ENCODE measurements at places on chromosomes 13 and 19. TPM values are rescaled to one million over a fixed set of nuclear protein-coding genes. Genes with fewer than 3 reads are reported as not detected.

- DNase-seq, result no peak
These were observed 376.4 kb upstream of the ZNF507 start for GRCh38 chr19:31969016-31969415.

GRCh38 chr13:102021777-102022176, 380.1 kb downstream of the FGF14 start:
- DNase-seq, result no peak

The FFAR1 gene
- not detected for total RNA-seq

The ZNF541 gene
- not detected for total RNA-seq

DNA sequence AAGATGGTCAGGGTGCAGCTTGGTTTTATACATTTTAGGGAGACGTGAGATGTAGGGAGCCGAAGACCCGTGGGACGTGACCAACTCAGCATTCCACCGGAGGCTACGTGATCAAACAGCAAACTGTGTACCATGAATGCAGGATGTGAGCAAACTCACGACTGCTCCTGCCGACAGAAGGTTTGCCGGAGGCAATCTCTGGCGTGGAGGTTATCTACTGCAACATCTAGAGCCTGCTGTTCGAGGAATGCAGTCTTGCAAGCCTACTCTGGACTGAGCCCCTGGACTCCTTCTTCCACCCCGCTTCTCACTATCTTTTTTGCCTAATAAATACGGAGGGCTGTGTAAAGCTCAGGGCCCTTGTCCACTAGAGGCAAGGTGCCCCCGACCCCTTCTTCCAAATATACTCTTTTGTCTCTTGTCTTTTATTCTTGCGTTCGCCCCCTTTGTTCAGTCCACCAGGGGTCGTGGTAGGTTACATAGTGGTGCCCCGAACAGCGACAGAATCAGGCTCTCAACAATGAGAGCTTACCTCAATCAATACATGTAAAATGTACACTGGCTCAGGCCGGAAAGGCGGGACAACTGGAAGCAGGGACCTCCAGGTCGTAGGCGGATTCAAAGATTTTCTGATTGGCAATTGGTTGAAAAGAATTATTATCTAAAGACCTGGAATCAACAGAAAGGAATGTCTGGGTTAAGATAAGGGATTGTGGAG, 8.9 kb upstream of the OR1I1 start:
- DNase-seq, result peak; percentile 41

GRCh38 chr19:16542045-16542909, at the start of gene CHERP:
CHERP (minus strand) TSS chr19:16542437; CDS start chr19:16542378, 59 bp downstream.
- peak; percentile 92 for DNase-seq

The KIR2DL3 gene
- total RNA-seq, result not detected

- no peak for DNase-seq
These were observed 279.5 kb downstream of the PCDH9 start for GRCh38 chr13:66950666-66951065.

The RUBCNL gene
- total RNA-seq, result 0.94 TPM

GRCh38 chr19:17260842-17261325, 3.7 kb downstream of the USHBP1 start:
- DNase-seq, result peak; percentile 96

The GRIN3B gene
- total RNA-seq, result 1.4 TPM

The EHD2 gene
- 19.7 TPM for total RNA-seq

DNA sequence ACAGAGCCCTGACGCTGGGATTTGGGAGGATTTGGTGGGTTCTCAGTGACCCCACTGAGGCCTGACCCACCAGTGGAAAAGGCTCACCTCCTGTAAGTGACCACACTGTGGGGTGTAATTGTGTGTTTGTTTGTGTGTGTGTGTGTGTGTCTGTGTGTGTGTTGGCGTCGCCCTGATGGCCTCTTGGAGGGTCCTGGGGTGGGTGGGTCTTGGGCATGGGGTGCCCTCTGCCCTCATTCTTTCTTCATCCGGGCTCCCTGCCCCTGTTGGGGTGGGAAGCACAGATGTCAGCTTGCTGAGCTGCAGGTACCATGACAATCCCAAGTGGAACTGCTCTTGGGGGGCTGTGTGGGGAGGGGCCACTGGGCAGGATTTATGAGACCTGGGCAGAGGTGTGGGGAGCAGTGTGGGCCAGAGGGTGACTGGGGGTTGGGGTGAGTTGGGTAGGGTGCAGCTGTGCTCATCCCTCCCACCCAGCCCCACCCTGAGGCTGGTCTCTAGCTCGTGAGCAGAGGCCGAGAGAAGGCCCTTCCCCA, 22.8 kb downstream of the WTIP start:
- DNase-seq, result no peak

DNA sequence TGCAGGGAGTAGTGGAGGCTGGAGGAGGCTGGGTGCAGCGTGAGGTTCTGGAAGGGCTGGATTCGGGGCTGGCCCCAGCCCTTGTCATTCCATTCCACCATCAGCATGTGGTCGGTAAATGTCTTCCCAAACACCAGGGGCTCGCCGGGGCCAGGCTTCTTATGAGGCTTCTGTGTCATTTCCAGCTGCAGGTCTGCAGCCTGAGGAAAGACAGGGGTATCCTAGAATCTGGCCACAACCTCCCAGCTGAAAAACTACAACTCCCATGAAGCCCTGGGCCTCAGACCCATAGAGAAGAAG, 4.4 kb downstream of the BCAT2 start:
- peak; percentile 83 for DNase-seq

The PTGER1 gene
- total RNA-seq, result 0.63 TPM

The MISP3 gene
- total RNA-seq, result 0.72 TPM

DNA sequence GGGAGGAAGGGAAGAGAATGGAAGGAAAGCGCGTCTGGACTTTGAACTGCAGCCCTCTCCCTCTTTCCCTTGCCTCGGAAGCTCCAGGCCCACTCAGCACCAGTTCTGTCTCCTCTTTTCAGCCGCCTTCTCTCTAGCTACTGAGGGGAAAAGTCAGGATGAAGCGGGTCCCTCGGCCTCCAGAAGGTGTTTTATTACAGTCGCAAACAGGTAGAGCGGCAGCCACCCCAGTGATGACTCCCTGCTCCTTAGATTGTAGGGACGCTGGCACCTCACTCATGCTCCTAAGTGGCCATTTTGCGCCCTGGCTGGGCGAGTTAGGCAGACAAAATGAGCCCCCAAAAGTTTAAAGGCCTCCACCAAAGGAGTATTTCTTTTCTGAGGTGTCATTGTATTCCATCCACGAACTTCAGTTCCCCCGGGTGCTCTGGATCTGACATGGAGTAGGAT, 954 bp upstream of the STK24 start:
- DNase-seq, result no peak

The ZNF835 gene
- 0.18 TPM for total RNA-seq

The ALOX5AP gene
- not detected for total RNA-seq

The MEIOSIN gene
- total RNA-seq, result 0.07 TPM

GRCh38 chr19:14614099-14614412, 31.2 kb downstream of the CLEC17A start:
- DNase-seq, result no peak

- no peak for DNase-seq
These were observed 6.3 kb upstream of the KCTD12 start for GRCh38 chr13:76892488-76892887.

The MARK4 gene
- total RNA-seq, result 46.8 TPM

DNA sequence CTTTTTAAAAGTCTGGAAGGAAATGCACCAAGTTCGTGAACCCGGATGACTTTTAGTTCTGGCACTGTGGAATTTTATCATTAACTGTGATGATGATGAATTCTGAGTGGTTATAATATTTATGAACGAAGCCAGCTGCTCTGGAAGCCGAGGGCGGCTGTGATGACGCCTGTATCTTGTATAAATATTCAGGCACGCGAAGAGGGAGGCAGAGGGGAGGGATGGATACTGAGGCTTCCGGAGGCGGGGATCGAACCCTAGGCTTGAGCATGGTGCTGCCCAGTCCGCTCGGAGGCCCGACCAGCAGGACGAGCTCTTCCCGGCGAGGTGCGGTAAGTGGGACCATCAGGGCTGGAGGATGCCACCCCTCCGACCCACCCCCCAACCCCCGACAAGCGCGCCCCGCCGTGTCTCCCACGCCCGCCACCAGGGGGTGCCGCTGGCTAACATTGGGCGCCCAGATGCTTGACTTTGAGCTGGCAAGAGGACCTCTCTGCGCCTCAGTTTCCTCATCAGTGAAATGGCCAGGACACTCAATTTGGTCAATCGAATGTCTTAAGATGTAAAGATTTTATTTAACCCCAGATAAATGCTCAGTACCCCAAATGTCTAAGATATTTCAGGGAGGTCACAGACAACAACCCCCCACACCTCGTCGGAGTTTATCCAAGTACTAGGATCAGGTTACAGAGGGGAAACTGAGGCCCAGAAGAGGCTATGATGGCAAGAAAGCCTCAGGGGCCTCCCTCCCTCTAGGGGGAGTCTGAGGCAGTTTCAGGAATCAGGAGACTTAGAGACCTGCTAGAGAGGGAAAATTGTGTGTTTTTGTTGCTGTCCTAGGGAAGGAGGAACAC, 4.5 kb upstream of the RAB3A start:
- peak; percentile 72 for DNase-seq

DNA sequence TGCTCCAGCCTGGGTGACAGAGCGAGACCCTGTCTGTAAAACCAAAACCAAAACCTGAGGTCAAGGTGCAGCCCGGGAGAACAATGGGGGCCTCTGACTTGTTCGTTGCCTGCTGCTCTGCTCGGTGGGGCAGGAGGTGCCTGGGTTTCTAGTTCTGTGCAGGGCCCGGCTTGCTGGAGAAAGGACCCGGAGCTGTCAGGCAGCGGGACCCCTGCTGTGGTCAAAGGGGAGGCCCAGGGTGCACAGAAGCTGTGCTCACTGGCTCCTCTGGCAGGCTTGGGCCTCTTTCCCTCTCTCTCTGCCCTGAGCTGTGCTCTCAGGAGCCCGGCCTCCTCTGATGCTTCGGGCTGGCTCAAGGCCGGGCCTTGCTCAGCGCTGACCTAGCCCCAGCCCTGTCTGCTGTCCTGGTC, 3.5 kb downstream of the LRP3 start:
- no peak for DNase-seq

The MPHOSPH8 gene
- 21.1 TPM for total RNA-seq

The ANKLE1 gene
- total RNA-seq, result 16.5 TPM
